K562 (cell line): ENCODE measurements at places on chromosomes 6 and 20.

GRCh38 chr6:79544939-79545450, 7.8 kb upstream of the LCA5 start:
- H3K27ac ChIP-seq, result peak overlapping the region; percentile 91
- DNase-seq, result peak; percentile 82
- no peak overlapping the region for H3K4me3 ChIP-seq

DNA sequence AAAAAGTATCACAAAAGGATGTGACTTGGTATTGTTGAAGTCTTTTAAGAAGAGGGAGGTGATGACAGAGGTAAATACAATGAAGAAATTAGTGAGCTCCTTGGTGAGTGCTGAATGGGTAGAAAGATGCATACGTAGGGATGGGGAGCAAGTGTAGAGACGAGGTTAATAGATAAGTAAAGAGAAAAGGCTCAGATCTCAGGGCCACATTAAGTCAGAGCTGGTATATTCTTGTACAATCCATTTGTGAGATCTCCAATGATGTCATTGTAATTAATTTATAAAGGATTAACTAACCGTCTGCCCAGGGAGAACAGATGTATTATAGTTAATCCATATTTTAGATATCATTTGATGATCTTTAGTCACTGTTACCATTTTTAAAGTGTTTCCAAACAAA, 43.4 kb downstream of the SMPDL3A start:
- H3K36me3 ChIP-seq, result no peaks in the 10 kb centered on the region
- H3K27me3 ChIP-seq, result peaks cover 4% of the 10 kb centered on the region; the same call in 2 of the 3 replicates
- no peak overlapping the region for H3K4me3 ChIP-seq
- no peaks in the 10 kb centered on the region; the same call in 2 of the 3 replicates for H3K4me1 ChIP-seq
- no peak overlapping the region for H3K27ac ChIP-seq

DNA sequence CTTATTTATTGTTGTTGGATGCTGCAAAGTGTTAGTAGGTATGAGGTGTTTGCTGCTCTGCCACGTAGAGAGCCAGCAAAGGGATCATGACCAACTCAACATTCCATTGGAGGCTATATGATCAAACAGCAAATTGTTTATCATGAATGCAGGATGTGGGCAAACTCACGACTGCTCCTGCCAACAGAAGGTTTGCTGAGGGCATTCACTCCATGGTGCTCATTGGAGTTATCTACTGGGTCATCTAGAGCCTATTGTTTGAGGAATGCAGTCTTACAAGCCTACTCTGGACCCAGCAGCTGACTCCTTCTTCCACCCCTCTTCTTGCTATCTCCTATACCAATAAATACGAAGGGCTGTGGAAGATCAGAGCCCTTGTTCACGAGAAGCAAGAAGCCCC, 12.1 kb downstream of the MICB start:
- peaks cover 2% of the 10 kb centered on the region; the same call in 1 of the 3 replicates for H3K27me3 ChIP-seq
- H3K4me3 ChIP-seq, result no peak overlapping the region
- peaks cover 51% of the 10 kb centered on the region for H3K36me3 ChIP-seq
- no peaks in the 10 kb centered on the region for H3K4me1 ChIP-seq
- H3K27ac ChIP-seq, result no peak overlapping the region

- H3K36me3 ChIP-seq, result no peaks in the 10 kb centered on the region
- H3K4me3 ChIP-seq, result no peak overlapping the region
- no peaks in the 10 kb centered on the region for H3K4me1 ChIP-seq
- H3K27me3 ChIP-seq, result peaks cover 68% of the 10 kb centered on the region
- no peak overlapping the region for H3K27ac ChIP-seq
- DNase-seq, result no peak
Measured at GRCh38 chr6:166543603-166544295, 42.7 kb downstream of the RAMACL start.

- H3K27ac ChIP-seq, result no peak overlapping the region
- peak; percentile 36 for DNase-seq
- H3K27me3 ChIP-seq, result no peaks in the 10 kb centered on the region
- H3K4me1 ChIP-seq, result no peaks in the 10 kb centered on the region
Measured at GRCh38 chr6:105793130-105793529, 293.0 kb upstream of the PRDM1 start.

- H3K27ac ChIP-seq, result no peak overlapping the region
- no peaks in the 10 kb centered on the region for H3K36me3 ChIP-seq
- H3K4me3 ChIP-seq, result no peak overlapping the region
- peaks cover 16% of the 10 kb centered on the region; the same call in 1 of the 2 replicates for H3K27me3 ChIP-seq
- DNase-seq, result no peak
- H3K4me1 ChIP-seq, result no peaks in the 10 kb centered on the region
Measured at GRCh38 chr6:144307880-144308279, 22.7 kb downstream of the UTRN start.

- no peak for DNase-seq
- no peak overlapping the region for H3K27ac ChIP-seq
- H3K36me3 ChIP-seq, result no peaks in the 10 kb centered on the region
Measured at GRCh38 chr6:10621847-10622246, 72.6 kb downstream of the C6orf52 start.

GRCh38 chr6:17601386-17601703, 1.2 kb downstream of the FAM8A1 start:
- peak overlapping the region; percentile 88 for H3K4me3 ChIP-seq
- DNase-seq, result no peak
- peak overlapping the region; percentile 91 for H3K27ac ChIP-seq
- H3K36me3 ChIP-seq, result peaks cover 27% of the 10 kb centered on the region; the same call in 2 of the 3 replicates
- H3K4me1 ChIP-seq, result peaks cover 5% of the 10 kb centered on the region; the same call in 2 of the 3 replicates

DNA sequence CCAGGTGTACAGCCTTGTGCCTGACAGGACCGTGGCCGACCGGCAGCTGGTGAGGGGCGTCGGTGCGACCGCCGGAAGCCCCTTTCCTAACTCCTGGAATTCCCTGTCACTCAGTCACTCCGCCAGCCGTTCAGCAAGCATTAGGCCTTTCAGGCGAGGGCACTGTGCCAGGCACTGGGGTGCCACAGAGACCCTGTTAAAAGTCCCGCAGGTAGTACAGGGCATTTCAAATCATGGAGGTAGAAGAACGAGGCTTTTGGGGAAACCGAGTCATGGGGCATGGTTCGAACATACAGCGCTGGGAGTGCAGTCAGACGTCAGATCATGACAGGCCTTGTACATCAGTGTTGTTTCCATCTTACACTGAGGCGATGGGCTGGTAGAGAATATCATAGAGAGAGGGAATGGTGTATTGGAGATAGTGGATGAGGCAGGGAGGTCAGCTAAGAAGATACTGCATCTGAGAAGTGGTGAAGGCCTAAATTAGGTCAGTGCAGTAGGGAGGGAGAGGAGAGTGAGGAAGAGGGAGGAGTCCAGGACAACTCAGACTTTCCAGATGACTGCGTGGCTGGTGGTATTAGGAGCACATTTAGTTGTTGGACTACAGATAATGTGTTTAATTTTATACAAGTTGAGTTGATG, 892 bp upstream of the DXO start:
- peaks cover 67% of the 10 kb centered on the region for H3K4me1 ChIP-seq
- peaks cover 42% of the 10 kb centered on the region for H3K36me3 ChIP-seq
- H3K27me3 ChIP-seq, result no peaks in the 10 kb centered on the region

- no peaks in the 10 kb centered on the region for H3K4me1 ChIP-seq
- no peak for DNase-seq
- H3K27me3 ChIP-seq, result no peaks in the 10 kb centered on the region
- H3K27ac ChIP-seq, result no peak overlapping the region
- no peaks in the 10 kb centered on the region for H3K36me3 ChIP-seq
- no peak overlapping the region for H3K4me3 ChIP-seq
Measured at GRCh38 chr20:2899243-2899642, 26.0 kb downstream of the PTPRA start.

DNA sequence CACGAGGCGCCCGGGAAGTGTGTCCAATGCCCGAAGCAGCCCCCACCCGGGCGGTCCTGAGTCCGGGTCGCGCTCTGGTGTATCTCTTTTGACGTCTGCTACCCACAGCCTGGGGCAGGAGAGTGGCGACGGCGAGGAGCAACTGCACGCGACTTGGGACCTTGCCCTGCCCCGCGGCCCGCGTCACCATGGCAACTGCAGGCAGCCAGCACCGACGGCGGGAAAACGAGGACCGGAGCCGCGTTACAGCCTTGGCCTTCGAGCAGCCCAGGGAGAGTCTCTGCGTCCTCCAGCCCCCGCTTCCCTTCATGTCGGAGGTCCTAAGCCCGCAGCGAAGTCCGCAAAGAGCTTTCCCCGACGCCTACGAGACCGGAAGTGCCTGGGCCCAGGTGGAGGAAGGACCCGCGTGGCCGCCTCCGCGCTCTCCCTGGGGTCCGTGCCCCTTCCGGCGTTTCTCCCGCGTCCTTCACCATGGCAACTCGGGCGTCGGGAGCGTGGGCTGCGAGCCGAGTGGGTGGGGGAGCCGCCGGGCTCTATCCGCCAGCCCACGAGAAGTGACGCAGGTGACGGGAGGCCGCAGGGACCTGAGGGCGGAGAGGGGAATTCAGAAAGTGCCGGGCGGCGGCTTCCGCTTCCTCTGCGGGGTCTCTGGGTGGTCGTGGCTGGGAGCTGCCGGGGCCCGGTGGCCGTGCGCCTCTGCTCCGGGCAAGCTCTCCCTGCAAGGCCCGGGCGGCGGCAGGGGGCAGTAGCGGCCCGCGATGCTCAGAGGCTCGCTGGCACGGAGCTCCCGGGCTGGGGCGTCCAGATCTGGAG, 88.6 kb upstream of the TGM3 start:
- H3K4me1 ChIP-seq, result peaks cover 12% of the 10 kb centered on the region
- no peak overlapping the region for H3K4me3 ChIP-seq
- no peak overlapping the region for H3K27ac ChIP-seq
- H3K36me3 ChIP-seq, result no peaks in the 10 kb centered on the region
- peaks cover 26% of the 10 kb centered on the region for H3K27me3 ChIP-seq
- DNase-seq, result peak; percentile 34

GRCh38 chr6:126235363-126235762, 104.6 kb upstream of the CENPW start:
- H3K36me3 ChIP-seq, result no peaks in the 10 kb centered on the region
- H3K4me1 ChIP-seq, result no peaks in the 10 kb centered on the region
- no peak overlapping the region for H3K4me3 ChIP-seq
- no peak for DNase-seq

DNA sequence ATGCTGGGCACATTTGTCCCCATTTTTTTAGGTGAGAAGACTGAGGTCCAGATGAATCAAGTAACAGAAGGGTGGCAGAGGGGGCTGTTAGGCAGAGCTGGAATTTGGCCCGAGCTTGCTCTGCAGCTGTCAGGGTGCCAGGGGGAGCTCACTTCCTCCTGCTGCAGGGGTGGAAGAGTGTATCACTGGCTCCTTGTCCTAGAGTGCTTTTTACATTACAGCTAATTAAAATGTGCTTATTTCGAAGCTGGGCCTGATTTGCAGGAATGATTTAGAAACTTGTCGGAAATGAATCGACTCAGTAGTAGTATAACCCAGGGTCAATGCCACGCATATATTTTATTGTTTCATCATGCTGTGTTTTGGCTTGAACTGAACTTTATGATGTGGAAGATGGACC, 11.1 kb downstream of the TOX2 start:
- no peaks in the 10 kb centered on the region for H3K4me1 ChIP-seq
- H3K27me3 ChIP-seq, result peaks cover 19% of the 10 kb centered on the region

DNA sequence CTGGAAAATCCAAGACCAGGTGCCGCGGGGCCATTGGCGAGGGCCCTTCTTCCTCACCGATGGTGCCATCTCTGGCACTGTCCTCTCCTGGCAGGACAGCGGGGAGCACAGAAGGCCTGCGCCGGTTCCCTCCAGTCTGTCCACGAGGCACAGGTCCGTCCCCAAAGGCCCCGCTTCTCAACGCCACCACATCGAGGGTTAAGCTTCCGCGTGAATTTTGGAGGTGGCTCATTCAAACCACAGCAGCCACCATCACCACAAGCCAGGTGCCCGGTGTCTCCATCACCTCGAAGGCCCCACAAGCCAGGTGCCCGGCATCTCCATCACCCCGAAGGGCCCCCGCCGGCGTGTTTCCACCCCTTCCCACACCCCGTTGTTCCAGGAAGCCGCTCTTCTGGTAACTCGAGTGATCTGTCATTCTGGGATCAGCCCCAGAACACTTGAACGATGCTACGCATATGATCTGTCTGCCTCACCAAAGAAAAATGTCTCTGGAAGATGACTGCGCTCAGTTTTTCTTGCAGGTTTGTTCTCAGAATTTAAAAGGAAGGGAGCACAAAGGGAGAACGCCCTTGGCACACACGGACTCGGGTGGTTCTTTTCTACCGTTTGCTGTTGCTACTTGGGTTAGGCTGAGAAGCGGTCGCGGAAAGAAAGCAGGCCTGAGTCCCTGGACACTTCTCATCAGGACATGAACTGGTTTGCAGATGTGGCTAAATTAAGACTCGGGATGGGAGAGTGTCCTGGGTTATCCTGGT, 9.9 kb upstream of the KIF25 start:
- H3K4me1 ChIP-seq, result peaks cover 32% of the 10 kb centered on the region; the same call in 1 of the 2 replicates
- no peak overlapping the region for H3K4me3 ChIP-seq
- H3K27me3 ChIP-seq, result peaks cover 72% of the 10 kb centered on the region
- DNase-seq, result no peak
- no peaks in the 10 kb centered on the region for H3K36me3 ChIP-seq

- no peak for DNase-seq
- no peak overlapping the region for H3K4me3 ChIP-seq
- no peaks in the 10 kb centered on the region for H3K36me3 ChIP-seq
- no peaks in the 10 kb centered on the region for H3K27me3 ChIP-seq
- H3K4me1 ChIP-seq, result no peaks in the 10 kb centered on the region
- no peak overlapping the region for H3K27ac ChIP-seq
Measured at GRCh38 chr20:16587066-16587465, 13.8 kb upstream of the KIF16B start.

GRCh38 chr6:44049163-44049988, 77.9 kb downstream of the MRPL14 start:
- peaks cover 21% of the 10 kb centered on the region for H3K4me1 ChIP-seq
- DNase-seq, result no peak
- H3K36me3 ChIP-seq, result no peaks in the 10 kb centered on the region
- no peaks in the 10 kb centered on the region for H3K27me3 ChIP-seq
- no peak overlapping the region for H3K27ac ChIP-seq

GRCh38 chr6:102438171-102438570, 1044.7 kb downstream of the GRIK2 start:
- H3K27me3 ChIP-seq, result no peaks in the 10 kb centered on the region
- no peak for DNase-seq
- no peaks in the 10 kb centered on the region for H3K4me1 ChIP-seq
- no peak overlapping the region for H3K4me3 ChIP-seq
- no peak overlapping the region for H3K27ac ChIP-seq

DNA sequence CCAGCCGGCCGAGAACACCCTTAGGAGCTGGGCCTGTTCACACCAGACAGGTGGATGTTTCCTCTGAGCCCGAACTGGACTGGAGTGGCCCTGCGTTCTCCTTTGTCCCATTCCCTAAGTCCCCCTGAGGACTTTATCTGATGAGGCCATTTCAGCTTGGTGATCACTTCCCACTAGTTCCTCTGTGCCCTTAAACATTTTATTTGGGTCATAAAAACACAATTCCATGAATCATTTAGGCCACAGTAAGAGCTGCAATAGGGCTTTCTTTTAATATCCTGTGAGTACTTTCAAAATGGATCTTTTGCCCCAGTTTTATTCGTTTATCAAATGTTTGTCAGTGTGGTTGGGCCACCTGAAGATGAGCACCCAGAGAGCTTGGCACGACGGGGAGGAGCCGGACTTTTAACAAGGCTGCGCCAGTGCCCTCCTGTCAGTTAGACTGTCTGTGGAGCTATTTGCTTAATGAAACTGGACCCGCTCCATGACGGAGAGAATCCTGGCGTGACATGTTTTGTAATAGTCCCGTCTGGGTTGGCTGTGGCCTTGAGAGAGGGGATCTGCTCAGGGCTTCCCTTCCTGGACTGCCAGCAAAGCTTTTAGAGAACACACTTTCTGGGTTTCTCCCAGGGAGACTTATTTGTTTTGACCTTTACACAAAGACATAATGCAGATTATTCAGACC, 53.5 kb downstream of the ZDHHC14 start:
- peaks cover 16% of the 10 kb centered on the region for H3K4me1 ChIP-seq
- no peaks in the 10 kb centered on the region; the same call in 2 of the 3 replicates for H3K36me3 ChIP-seq
- no peak overlapping the region for H3K4me3 ChIP-seq

GRCh38 chr6:37283671-37284151, 25.8 kb upstream of the TMEM217 start:
- H3K27ac ChIP-seq, result no peak overlapping the region
- no peak for DNase-seq
- no peaks in the 10 kb centered on the region for H3K27me3 ChIP-seq
- H3K4me1 ChIP-seq, result no peaks in the 10 kb centered on the region
- H3K4me3 ChIP-seq, result no peak overlapping the region
